Astrocyte of the hippocampus (primary cell): ENCODE measurements at places on chromosomes 3 and 15.
A peak's percentile ranks its signal among the peaks of the same experiment; 100 is the strongest.

DNA sequence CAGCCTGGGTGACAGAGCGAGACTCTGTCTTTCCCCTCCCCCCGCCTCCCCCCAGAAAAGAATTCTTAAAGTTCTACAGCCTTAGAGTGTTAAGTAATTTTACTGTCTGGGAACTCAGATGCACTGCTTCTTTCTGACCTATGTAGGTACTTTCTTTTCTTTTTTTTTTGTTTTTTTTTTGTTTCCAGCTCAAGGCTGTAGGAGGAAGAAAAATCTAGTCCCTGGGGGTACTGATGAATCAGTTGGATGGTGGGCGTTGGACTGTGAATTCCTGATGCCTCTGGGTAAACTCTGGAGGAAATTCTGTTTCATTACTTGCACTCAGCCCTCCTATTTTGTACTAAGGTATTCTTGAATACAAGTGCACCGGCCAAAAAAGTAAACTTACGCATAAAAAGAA, 10.8 kb downstream of the GHRL start:
- peak; percentile 24 for DNase-seq

GRCh38 chr15:93929375-93930094, 301.8 kb upstream of the MCTP2 start:
- peak; percentile 87 for DNase-seq

GRCh38 chr3:859135-859534, 233.7 kb upstream of the CNTN6 start:
- no peak for DNase-seq

DNA sequence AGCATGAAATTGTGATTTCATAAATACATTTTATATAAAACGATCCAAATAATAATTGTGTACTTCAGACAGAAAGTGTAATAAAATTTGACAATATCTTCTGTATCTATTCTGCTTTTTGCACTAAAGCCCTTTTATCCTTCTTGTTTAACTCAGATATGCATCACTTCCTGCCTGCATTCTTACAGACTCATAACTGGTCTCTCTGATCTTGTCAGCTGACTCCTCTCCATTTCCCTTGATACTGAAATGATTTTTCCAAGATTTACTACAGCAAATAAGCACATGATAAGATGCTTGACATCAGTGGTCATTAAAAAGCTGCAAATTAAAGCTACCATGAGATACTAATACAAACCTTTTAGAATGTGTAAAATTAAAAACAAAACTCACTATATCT, 25.3 kb upstream of the SI start:
- DNase-seq = no peak

- DNase-seq = peak; percentile 55
These were observed 1079.5 kb downstream of the IGSF11 start for GRCh38 chr3:117955196-117955595.

GRCh38 chr3:39284457-39284881, 4.6 kb upstream of the CX3CR1 start:
- no peak for DNase-seq

DNA sequence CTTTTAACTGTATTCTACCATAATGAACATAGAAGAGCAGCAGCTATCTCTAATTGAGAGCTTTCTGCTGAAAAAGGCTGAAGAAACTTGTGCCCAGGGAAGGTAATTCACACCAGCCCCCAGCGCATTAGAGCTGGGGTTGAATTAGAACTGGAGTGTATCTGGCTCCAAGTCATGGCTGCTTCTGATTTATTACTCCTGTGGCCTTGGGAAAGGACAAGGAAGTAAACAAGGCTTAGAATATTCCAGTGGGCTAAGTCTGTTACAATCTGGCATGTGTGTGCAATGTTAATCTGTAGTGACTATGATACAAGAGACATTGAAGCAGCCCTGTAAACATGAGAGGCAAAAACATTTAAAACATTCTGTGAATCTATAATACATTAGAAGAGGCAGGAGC, 18.1 kb downstream of the CPA3 start:
- no peak for DNase-seq

GRCh38 chr15:86247249-86247955, 167.7 kb downstream of the AGBL1 start:
- DNase-seq = no peak

DNA sequence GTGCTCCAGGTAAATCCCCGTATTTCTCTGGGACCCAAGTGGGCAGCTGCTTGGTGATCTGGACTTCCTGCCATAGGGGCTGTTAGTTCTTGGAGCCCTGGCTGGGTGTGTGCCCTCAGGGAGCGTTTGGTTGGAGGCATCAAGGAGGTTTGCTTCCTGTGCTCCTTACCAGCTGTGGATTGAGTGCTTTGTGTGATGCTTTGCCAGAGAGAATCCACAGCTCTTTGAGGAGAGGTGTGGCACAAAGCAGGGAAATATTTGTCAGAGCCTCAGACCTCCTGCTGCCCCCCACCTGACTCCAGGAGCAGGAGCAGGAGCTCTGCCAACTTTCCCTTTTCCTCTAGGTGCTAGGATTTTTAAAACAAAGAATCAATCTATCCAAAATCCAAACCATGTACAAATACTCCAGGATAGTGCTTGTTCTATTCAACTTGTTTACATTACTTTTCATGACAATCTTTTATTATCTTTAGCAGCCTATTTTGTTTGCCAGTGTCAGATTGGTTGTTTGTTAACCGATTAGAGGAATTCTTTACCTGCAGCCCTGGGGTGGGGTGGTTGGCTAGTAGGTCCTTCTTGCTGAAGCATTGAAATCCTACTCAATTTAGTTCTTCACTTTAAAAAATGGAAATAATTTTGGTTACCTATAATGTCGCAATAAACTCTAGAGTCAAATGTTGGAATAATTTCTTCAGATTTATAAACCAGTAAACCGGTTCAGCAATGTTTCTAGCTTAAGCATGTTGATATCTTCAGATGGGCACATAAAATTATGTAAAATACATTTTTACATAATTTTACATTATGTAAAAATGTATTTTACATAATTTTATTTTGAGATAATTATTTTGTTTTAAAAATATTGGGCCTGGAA, 2.5 kb downstream of the CTDSPL start:
- DNase-seq = peak; percentile 12

- DNase-seq = no peak
These were observed 116.3 kb downstream of the KCNAB1 start for GRCh38 chr3:156236556-156237260.

DNA sequence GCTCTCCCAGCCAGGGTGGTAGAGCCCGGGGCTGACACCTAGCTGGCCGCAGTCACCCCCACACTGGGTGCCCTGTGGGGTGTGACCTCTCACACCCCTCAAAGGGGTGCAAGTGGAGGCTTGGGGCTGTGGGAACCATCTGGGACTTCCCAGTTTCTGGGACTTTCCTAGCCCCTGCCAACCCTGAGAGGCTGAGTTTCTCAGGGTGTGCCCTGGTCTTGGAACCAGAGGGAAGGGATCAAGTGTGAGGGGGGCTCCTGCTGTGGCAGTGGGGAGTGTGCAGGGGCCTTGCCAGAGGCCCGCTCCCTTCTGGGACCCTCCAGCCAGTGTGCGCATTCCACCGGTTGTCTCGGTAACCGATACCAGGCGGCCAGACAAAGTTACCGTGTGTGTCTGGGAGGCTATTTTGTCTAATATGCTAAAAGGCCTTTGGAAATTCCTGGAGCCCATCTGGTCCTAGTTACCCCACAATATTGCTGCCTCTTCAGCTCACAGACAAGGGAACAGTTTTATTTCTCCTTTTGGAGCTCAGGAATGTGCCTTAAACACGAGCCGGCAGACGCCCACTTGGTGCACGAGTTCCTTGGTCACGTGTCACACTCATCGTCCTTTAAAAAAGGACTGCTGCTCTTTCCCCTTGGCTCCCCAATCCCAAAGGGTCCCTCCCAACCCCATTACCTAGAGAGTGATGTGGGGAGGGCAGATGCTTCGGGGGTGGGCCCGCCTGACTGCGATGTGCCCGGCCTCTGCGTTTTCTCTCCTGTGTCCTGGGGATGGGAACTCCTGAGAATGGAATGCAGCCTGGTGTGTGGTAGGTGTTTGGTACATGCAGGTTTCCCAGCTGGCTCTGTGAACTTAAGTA, 33.2 kb downstream of the HDAC11 start:
- DNase-seq = peak; percentile 27

GRCh38 chr15:89330119-89330518, 4.5 kb downstream of the POLG start:
- no peak for DNase-seq

DNA sequence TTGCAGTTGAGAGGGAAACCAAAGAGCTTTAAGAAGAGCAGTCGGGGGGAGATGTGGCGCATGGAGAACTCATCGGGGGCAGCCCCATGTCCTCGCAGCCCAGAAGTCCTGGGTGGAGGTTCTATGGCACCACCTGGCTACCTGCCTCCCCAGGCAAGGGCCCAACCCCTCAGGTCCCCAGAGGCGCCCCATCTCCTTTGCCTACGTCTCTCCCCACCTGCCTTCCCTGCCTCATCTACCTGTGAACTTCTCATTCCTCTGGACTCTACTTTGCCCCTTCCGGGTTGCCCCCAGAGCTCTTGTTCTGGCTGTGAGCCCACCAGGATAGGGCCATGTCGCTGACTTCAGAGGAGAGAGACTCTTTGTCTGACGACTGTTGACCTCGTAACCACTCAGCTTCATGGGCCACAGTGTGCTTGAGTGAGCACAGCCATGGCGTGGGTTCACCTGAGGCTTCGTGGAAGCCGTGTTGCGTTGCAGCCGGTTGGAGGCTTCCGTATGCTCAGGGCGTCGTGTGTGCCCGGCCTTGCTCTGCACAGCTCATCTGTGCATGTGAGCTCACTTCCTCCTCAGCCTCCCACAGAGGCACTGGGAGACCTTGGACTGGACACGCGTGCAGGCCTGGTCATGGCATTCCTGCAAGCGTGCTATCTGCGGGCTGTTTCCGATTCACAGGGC, 13.4 kb downstream of the APBA2 start:
- no peak for DNase-seq

GRCh38 chr3:36193448-36193847, 186.9 kb upstream of the STAC start:
- no peak for DNase-seq

DNA sequence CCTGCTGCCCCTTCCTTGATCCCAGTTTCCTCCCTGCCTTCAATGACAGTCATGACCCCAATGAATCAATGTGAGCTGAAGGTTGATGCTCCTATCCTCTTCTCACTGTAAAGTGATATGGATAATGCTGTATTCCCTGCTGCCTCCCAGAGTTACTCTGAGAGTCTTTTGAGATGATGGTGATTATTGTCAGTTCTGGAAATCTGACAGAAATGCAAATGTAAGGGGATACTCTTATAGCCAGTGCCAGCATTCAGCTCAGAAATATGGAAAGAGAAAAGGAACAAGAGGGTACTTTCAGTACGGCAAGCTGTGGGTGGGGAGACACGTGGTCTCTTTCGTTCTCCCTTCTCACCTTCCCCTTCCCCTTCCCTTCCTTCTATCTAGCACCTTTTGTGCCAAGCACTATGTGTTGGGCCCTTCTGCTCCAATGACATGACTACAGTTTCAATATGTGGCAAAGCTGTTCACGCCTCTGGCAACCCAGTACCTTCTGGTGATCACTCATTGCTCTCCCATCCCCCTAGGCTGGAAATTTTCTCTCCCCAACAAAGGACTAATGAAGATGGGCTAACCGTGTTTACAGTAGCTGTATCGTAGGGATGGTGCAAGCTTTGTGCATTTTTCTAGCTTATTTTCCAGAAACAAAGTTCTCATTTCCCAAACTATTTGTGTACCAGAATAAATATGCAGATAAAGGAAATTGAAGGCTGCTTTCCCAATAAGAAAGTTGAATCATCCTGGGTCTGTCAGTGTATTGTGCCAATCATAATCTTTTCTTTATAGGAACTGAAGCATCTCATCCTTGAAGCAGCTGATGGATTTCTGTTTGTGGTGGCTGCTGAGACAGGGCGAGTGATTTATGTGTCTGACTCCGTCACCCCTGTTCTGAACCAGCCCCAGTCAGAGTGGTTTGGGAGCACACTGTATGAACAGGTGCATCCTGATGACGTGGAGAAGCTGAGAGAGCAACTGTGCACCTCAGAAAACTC, 70.3 kb downstream of the ARNT2 start:
- peak; percentile 43 for DNase-seq

- DNase-seq = no peak
These were observed 258.6 kb upstream of the KCNMB2 start for GRCh38 chr3:178277605-178278004.

DNA sequence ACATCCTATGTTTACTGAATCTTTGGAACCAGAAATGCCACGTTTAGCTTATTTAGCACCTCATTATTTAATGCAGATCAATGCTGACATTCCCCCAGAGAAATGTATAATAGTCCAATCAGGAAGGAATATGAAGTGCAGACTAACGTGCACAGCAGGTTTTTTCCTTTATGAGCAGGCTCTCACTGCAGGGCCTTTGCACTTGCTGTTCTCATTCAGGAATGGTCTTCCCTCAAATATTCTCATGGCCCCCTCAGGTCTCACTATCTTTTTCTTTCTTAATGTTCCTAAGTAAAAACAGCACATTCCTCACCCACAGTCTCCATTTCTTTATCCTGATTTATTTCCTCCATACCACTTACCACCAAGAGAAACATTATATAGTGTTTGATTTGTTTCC, 174.6 kb downstream of the FOXP1 start:
- no peak for DNase-seq

DNA sequence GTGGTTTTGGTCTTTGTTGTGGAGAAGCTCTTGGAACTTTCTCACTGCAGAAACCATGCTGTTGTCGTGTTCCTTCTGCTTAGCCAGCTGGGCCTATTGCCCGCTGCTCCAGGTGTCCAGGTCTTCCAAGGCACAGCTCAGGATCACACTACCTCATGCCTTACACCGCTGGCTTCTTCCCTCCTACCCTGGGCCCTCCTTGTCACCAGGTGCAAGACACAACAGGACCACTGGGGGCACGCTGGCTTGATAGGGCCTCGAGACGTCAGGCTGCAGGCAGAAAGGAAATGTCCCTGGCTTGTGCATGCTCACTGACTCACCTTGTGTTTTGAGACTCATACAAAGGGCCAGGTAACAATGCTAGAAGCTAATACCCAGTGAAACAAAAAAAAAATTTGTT, 32.3 kb downstream of the PAQR9 start:
- no peak for DNase-seq

DNA sequence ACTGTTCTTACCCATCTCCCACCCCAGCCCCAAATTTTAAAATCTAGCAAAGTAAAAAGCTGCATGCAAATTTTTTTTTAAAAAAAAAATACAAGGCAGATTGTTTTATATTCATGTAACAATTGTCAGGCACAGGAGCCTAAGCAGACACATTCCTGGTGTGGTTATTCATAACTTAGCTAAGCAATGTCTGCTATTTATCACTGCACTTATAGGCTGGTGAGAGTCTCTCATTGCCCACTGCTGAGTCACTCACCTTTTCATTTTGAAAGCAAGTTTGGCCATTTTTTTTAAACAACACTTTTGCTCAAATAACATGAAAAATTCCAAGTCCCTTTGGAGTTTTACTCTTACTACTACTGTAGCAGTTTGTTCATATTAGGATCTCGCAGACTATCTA, 413.9 kb downstream of the RBMS3 start:
- peak; percentile 92 for DNase-seq

- DNase-seq = peak; percentile 93
These were observed 72.5 kb downstream of the FOXP1 start for GRCh38 chr3:71511037-71511436.

DNA sequence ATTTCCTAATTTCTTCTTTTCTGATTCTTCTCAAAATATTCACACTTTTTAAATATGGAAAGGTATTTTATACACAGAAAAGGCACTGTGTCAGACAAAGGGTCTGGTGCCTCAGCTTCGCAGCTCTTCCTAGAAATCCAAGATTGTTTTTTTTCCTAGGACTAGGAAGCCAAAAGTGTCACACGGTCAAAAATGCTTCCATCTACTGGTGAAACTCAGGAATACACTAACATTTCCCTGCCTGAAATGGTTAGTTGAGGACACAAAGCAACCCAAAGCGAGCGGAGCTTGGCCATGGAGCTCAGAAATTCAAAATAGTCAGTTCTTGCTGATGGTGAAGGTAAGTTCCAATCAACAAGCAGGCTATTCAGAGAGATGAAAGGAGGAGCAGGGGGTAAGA, 426.5 kb upstream of the RASGRP1 start:
- DNase-seq = peak; percentile 71
